ENCODE measurements at places on chromosomes 4 and X.
A peak's percentile ranks its signal among the peaks of the same experiment; 100 is the strongest.

GRCh38 chr4:33739884-33740632, 2504.3 kb downstream of the ARAP2 start:
- no peak for DNase-seq

GRCh38 chr4:26238778-26239679, 81.8 kb upstream of the RBPJ start:
- DNase-seq: no peak

- no peak for DNase-seq
Observed at GRCh38 chr4:163087805-163088204, 78.9 kb downstream of the NAF1 start.

DNA sequence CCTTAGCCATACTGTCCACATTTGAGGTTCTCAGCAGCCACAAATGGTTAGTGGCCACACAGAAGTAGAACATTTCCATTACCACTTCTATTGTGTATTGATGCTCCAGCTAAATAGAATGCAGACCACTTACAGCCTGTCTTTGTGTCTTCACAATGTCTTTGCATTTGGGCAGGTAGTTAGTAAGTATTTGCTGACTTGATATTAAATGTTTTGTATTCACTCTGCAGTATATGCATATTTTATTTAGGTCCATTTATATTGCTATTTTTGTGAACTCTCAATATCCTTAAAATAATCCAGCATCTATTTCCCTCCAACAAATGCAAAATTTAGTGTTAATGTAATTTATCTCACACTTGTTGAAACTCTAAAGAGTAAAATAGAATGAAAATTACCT, 26.6 kb downstream of the ANAPC4 start:
- no peak for DNase-seq

- no peak for DNase-seq
Observed at GRCh38 chr4:109214622-109215301, 87.7 kb downstream of the COL25A1 start.

DNA sequence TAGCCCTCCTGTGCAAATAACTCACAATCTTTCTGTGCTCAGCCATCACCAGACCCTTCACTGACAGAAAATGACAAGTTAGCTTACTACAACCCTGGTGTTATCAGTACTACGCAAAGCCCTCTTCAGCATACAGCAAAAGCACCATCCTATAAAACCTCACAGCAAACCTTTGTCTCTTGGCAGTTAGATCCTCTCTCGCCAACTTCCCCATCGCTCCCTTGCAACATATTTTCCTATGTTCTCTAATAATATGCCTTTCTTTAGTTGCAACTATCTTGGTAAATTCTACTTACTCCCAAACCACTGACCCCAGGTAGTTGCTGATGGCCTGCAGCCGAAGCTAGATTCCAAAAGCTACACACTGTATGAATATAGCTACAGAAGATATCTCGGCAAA, 856.9 kb upstream of the FRG1 start:
- no peak for DNase-seq

GRCh38 chr4:57633212-57633859, 523.2 kb upstream of the IGFBP7 start:
- DNase-seq: no peak

DNA sequence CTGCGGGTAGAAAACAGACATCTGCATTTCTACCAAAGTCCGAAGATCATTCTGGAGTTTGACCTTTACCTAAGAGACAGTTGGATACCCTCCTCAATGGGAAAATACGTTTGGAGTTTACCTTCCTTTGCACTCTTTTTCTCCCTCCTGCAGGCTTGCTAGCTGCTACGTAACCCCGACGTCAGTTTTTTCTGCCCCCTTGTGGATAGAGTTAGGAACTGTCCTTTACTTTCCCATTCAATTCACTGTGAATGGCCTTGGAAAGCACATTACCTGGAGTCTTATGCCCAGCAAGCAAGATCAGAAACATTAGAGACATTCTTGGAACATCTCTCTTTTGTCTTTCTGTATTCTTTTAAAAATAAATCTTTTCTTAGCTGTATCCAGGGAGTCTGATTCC, 250.7 kb downstream of the NAP1L3 start:
- no peak for DNase-seq

DNA sequence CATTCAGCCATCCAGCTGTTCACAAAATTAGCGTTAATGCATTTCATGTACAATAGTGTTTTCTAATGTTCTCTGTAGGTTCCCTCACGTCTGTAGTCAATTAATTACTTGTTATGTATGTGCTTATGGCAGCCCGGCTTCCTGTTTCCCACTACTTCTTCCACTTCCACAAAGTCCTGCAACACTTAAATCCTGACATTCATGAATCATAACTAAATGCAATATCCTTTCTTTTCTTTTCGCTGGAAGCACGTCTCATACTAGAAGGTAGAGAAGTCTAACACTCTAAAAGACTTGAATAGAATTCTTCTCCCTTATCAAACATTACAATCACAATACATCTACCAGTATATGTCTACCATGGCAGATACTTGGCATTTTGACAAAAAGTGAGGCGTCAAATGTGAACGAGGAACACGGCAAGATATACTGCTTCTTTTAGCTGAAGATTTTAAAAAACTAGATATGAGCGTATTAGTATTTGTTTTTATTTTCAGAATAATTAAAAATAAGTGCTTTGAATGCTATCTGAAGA, 239.0 kb upstream of the DIAPH2 start:
- no peak for DNase-seq

GRCh38 chr4:5918331-5918985, 25.6 kb upstream of the CRMP1 start:
- no peak for DNase-seq

DNA sequence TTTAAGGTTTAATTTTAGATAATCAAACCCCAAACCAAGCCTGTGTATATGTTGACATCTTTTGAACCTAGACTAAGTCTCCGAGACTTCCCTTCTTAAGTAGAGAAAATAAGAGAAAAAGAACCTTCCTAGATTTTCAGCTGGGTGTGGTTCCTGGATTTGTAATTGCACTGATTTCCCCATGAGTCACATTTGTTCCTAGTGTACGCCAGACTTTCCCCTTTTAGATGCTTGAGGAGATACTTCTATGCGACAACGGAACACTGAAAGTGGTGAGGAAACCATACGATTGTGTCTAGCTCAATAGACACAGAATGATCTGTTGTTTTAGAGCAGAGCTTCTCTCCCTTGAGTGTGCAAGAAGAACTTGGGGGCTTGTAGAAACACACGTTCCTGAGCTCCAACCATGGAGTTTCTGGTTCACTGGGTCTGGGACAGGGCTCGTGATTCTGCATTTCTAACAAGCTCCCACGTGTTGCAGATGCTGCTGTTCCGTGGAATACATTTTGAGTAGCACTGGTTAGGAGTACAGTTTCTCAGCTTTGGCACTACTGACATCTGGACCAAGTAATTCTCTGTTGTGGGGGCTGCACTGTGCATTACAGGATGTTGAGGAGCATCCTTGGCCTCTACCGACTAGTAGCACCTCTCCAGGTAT, 87.1 kb downstream of the AMELX start:
- DNase-seq: no peak

- DNase-seq: no peak
Observed at GRCh38 chr4:174461466-174462106, 60.7 kb downstream of the HPGD start.

GRCh38 chrX:24090300-24091200, 35.8 kb downstream of the EIF2S3 start:
- no peak for DNase-seq

- DNase-seq: no peak
Observed at GRCh38 chrX:9698576-9698975, 67.1 kb downstream of the GPR143 start.

- no peak for DNase-seq
Observed at GRCh38 chr4:174658246-174658645, 136.0 kb upstream of the HPGD start.

GRCh38 chr4:47631161-47631560, 146.1 kb downstream of the ATP10D start:
- DNase-seq: no peak

GRCh38 chr4:81214144-81214880, 710 bp downstream of the PRKG2 start:
- DNase-seq: no peak

DNA sequence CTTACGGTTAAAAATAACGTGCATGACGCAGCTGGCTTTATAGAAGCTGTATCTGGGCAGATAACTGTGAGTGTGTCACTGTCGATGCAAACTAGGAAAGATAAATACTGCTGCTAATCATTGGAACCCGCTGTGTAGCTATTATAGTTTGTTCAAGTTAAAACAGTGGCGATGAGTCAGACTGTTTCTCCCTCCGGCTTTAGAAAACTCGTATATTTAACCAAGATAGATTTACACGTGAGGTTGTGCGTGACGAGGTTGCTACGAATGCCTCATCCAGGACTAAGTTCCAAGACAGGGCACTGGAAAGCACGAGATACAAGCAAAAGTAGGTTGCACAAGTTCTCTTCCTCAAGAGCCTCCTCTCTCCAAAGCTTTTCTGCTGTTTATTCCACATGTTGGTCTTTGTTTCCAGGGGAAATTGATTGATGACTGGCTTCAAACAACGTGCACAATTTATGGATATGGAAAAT, 270.7 kb downstream of the FBXW7 start:
- no peak for DNase-seq

GRCh38 chrX:13345037-13345436, 25.2 kb upstream of the ATXN3L start:
- DNase-seq: no peak

- no peak for DNase-seq
Observed at GRCh38 chr4:123345137-123345934, 51.3 kb upstream of the SPRY1 start.

DNA sequence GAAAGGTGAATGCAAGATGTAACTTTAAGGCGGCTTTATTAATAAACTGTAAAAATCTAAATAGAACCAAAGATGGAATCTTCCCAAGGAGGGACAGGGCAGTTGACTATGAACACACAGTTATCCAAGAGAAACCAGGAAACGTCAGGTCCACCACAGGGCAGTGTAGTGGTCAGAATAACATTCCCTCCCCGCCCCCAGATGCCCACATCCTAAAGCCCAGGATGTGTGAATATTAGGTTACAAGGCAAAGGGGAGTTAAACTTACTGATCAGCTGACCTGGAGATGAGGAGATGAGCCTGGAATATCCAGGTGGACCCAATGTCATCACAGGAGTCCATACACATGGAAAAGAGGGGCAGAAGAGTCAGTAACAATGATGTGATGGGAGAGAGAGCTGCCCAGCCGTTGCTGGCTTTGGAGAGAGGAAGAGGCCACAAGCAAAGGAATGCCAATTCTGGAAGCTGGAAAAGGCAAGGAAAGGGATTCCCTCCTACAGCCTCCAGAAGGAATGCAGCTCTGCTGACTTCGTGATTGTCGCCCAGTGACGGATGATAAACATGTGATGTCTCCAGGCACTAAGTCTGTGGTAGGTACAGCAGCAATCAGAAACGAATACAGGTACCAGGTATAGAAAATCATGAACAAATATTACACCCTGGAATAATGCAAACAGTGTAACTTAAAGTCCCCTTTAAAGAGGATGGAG, 5.2 kb downstream of the SH3KBP1 start:
- no peak for DNase-seq

DNA sequence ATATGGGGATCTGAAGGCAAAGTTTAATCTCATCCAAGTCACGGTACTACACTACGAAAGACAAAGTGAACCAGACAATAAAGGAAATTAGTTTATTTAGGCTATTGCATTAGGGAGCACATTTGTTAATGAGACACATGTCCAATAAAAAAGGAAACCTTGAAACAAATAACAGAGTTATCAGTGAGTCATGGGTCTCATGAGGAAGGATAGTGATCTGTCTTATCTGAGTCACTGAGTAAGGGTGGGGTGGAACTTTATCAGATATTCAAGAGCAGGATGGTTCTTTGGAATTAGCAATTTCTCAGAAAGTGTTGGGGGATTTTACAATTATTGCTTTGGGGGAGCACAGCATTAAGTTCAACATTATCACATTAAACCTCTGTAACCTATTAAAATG, 188.9 kb upstream of the IL1RAPL1 start:
- DNase-seq: no peak

- DNase-seq: no peak
Observed at GRCh38 chr4:14254926-14255325, 627.4 kb upstream of the BOD1L1 start.

GRCh38 chr4:80086296-80086695, 13.3 kb upstream of the ANTXR2 start:
- DNase-seq: no peak

DNA sequence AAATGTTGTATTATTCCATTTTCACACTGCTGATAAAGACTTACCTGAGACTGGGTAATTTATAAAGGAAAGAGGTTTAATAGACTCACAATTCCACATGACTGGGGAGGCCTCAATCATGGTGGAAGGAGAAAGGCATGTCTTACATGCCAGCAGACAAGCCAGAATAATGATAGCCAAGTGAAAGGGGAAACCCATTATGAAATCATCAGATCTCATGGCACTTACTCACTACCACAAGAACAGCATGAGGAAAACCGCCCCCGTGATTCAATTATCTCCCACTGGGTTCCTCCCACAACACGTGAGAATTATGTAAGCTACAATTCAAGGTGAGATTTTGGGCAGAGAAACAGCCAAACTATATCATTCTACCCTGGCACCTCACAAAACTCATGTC, 2535.1 kb downstream of the ARAP2 start:
- DNase-seq: no peak

DNA sequence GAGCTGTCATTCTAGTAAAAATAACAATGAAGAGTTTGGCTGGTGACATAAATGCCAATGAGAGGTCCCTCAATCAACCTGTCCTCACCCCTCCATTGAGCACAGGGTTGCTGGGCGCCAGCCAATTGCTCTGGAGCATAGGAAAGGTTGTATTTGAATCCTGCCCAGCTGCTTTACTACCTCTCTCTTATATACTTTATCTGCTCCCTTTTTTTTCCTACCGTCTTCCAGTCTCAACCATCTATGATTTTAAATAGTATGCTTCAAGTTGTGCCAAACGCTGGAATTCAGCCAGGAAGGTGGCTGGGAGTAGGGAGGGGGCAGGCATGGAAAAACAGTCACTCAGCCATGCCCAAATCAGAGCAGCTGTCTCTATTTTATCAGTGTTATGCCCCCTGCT, 153.8 kb downstream of the NR3C2 start:
- DNase-seq: no peak

DNA sequence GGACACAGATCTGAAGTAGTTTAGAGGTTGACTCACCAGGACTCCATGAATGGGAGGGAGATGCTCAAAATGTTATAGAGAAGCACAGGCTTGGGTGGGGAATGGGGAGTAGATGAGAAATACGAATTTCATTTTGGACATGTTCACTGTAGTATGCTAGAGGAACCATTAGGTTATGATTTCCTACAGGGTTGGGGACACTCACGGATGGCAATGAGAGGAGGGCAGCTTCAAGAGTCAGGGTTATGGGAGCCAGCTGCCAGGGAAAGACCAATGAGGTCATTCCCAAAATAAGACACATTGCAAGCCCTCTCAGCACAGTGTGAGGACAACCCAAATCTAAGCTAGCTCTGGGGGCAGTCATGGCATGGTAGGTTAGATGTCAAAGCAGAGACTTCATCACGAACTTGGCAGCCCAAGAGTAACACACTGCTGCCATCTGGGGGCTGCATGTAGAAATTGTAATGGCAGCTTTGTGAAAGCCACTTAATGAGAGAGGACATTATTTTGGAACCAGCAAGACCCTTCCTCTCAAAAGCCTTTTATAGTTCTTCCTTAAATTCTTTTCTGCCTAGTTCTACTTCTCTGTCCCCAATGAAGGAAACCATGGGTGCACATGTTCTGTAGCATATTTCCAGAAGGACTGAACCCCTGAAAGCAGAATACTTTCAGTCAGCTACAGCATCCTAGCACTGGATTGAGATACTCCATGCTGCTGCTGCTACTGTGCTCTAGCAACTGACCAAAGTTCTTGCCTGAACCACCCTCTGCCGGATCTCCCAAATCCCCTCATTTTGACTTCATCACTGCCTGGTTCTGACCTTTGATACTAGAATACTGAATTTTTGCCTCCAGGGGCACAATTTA, 16.2 kb upstream of the ZCCHC12 start:
- DNase-seq: peak; percentile 34
